ENCODE measurements at places on chromosomes 4 and X. TPM values are rescaled to one million over a fixed set of nuclear protein-coding genes. Genes with fewer than 3 reads are reported as not detected.

DNA sequence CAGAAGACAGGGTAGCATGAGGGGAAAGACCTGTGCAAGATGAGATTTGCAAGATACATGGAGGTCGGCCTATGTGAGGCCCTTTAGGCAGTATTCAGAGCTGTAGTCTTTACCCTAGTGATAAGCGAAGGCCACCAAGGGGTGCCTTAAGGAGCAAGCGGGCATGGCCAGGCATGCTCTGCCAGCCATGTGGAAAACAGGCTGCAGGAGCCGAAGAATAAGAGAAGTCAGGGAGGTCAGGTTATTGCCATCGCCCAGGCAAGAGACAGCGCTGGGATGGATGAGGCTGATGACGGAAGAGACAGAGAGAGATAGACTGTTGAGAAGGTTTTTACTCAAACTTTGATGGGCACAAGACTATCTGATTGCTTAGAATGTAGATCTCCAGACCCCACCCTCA, 7.0 kb upstream of the FATE1 start:
- no peak for DNase-seq

GRCh38 chr4:87502580-87503238, 26.5 kb downstream of the SPARCL1 start:
- DNase-seq = no peak

GRCh38 chrX:70176938-70177533, at the start of gene DGAT2L6:
Gene DGAT2L6 (plus strand): TSS chrX:70177483. CDS start chrX:70177583, 100 bp downstream.
- no peak for DNase-seq

GRID2 gene
- polyA plus RNA-seq = 0.16 TPM

- DNase-seq = no peak
These were observed 459.8 kb downstream of the FSTL5 start for GRCh38 chr4:161704040-161704439.

GRCh38 chr4:31043382-31044062, 323.4 kb downstream of the PCDH7 start:
- no peak for DNase-seq
